ENCODE measurements at places on chromosomes 5 and 9.

- DNase-seq = no peak
Observed at GRCh38 chr9:92122061-92122460, 6.8 kb upstream of the SPTLC1 start.

DNA sequence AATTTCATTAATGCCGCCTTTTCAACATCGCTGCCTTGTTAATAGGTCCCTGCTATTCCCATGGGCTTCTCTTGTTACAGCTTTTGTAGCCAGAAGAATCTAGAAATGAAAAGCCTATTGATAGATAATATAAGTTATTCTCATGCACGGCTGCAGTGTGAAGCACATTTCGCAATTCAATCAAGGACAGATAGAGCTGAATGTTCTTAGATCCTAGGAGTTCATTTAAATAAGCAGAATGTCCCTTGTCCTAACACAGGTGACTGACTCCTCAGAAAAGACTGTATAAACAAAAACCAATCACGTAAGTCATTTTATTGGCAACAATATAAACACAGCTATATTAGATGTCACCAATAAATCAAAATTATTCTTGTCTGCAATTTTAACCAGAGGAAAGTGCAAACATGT is 9.4 kb downstream of the GLIS3 start:
- no peak for DNase-seq

- no peak for DNase-seq
Observed at GRCh38 chr9:88187631-88188030, 49.4 kb upstream of the SPATA31C2 start.

DNA sequence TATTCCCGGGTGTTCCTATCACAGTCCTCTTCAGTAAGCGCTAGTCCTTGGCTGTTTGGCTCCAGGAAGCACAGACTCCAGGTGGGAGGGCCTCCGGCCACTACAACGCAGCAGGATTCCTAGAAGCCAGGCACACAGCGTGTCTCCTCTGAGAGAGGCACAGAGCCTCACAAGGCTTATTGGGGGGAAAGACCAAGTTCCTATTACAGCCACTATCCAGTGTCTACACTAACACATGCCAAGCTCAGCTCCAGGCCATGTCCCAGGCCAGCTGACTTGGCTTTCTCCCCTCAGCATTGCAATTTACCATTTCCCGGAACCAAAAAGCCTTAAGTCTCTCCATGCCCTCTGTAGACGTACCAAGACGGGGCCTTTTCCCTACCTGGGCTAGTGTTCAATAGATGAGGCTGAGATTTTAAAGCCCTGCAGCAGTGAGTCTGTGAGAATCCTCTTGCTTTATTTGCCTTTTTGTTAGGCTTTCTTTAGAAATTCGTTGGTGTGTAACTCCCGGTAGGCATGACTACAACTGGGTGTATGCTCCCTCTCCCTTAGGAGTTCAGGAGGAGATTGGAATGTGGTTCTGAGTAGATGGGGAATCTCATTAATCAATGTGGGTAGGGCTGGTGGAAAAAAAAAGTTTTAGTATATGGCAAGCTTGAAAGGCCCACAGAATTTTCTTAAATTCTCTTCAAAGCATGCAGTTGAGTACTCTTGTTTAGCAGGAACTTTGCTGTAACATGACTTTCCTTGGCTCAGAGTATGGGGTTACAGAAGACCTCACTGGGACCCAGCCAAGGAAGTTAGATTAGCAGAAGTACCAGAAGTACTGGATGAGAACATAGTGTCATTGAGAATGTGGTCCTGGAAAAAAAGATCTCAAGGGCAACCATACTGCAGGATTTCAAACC is 84.3 kb upstream of the SLC1A3 start:
- no peak for DNase-seq

DNA sequence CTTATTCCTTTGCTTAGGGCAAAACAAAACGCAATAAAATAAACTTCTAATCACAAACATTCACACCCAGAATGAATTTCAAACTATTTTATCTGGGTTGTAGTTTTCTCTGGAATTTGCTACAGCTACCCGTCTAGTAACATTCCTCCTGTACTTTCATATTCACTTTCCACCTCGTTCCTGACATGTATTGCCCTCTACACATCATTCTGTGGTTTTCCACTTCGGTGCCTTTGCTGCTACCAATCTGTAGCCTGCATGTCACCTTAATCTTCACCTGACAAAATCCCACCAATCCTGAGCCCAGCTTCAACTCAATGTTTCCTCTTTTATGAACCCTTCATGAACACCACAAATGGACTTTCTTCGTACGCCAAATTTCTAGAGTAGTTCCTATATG is 694.1 kb upstream of the C9orf72 start:
- no peak for DNase-seq

DNA sequence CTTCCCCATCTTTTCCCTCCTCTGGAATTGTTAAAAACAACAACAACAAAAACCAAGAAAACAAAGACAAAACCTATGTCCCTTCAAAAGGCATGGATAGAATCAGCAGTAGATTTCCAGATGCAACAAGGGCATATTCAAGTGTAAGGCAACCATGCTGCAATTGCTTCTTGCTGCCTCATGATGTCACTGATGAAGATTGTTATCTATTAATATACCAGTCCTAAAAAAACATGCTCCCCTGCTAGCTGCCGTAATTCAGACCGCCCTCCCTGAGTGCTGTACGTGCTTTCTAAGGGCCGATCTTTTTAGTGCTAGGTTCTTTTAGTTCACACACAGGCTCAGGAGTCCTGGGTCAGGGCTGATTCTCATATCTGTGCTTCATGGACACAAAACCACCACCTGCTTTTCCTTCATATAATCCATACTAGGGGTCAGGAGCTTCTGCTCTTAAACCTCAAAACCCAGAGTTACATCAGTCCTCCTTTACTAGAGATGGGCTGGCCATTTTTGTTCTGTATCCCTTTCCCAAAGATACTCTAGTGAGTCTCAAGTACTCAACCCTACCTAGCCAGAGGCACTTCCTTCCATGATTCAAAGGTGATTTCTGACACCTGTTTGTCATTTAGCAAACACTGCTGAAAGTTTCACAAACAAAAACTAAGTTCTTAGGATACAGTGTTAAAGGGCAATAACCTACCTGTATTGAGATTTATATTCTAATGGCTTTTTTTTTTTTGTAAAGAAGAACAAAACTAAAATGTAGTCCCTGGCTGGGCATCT is 82.1 kb downstream of the GIN1 start:
- DNase-seq = no peak

DNA sequence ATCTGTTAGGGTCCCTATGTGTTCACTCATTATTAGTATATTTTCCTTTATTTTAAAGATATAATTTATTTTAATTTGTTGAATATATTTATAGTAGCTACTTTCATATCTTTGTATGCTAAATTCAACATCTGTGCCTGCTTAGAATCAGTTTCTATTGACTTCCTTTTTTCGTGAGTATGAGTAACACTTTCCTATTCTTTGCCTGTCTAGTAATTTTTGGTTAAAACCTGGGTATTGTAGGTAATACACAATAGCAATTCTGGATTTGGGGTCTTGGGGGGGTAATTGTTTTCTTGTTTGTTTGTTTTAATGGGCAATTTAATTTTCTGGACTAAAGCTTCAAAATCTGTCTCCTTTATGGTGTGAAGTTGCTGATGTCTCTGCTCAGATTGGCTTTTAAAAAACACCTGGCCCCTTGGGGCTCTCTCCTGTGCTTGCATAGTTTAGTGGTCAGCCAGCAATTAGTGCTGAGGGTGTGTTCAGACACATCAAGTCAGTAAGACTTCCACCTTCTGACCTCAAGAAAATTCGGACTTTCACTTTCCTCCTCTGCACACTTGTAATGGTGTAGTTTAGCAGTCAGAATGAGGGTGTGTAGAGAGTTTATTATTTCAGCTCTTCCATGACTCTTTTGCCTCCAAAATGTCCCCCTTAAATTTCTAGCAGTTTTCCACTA is 124.4 kb upstream of the MAP1B start:
- DNase-seq = no peak

DNA sequence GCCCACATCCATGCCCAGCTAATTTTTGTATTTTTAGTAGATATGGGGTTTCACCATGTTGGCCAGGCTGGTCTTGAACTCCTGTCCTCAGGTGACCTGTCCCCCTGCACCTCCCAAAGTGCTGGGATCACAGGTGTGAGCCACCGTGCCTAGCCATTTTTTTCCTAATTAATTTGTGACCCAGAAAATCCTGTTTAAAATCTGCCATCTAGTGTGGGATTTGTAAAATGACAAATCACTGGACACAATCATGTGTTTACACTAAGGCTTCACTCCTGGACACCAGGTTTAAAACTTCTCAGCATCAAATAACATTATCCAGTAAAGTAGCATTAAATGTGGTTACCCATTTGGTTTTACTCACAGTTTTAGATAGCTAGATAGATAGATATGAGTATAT is 18.6 kb upstream of the KDM4C start:
- DNase-seq = no peak

- DNase-seq = no peak
Observed at GRCh38 chr9:84983749-84984148, 314.2 kb downstream of the NTRK2 start.

GRCh38 chr5:159850160-159850559 is 66.1 kb upstream of the ADRA1B start:
- DNase-seq = no peak

DNA sequence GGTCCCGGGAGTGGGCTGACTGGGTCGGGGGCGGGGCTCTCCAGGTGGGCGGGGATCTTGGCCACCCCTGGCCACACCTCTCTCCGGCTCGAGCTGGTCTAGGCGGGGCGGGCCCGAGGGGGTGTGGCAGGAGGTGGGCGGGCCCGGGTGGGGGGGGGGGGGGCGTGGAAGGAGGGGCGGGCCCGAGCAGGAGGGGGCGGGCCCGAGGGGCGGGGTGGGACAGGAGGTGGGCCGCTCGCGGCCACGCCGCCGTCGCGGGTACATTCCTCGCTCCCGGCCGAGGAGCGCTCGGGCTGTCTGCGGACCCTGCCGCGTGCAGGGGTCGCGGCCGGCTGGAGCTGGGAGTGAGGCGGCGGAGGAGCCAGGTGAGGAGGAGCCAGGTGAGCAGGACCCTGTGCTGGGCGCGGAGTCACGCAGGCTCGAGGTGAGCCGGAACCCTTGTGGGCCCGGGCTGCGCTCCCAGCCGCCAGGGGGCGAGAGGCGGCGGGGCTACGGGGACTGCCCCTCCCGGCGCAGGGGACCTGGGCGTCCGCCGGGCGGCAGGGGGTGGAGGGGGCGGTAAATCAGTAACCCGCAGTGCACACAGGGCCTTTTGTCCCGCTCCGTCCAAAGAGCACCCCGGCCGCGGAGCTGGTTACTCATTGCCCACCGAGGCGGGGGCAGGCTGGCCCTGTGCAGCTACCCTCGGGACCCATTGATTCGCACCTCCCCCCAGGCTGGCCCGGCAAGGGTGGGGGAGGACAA is at the start of gene FGFR4:
Gene FGFR4, plus strand, starts transcription at position 262 of the 744 bp plus-strand sequence. CDS start 2,688 bp downstream, outside the sequence.
- peak; percentile 27 for DNase-seq

DNA sequence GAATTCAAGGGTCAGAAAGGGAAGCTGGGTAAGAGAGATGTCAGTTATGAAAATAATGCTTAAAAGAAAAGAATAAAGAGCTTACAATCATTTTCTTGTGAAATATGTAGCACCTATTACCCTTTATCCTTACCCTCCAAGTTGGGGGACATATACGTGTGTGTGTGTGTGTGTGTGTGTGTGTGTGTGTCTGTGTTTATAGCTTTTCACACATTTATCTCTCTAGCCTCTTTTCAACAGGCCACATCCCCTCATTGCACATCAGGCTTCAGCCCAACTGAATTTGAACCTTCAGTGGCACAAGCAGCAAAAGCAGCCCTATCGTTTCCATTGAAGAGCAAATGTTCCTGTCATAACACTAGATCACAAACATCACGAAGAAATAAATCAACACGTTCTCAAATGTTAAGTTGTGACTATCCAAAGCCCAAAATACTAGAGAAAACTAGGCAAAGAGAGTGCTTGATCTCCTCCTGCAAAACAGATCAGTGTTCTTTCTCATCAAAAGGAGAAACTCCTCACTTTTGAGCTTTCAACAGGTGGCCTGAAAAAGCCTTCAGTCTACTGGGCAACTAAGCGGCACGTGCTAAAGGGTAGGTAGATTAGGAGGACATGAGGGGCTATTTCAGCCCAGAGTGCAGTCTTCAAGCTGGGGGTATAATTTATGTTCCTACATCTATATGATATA is 416.4 kb downstream of the EFNA5 start:
- DNase-seq = no peak

- DNase-seq = no peak
Observed at GRCh38 chr5:68147659-68148058, 67.9 kb upstream of the PIK3R1 start.

- no peak for DNase-seq
Observed at GRCh38 chr9:99478469-99479027, 256.5 kb downstream of the SEC61B start.

DNA sequence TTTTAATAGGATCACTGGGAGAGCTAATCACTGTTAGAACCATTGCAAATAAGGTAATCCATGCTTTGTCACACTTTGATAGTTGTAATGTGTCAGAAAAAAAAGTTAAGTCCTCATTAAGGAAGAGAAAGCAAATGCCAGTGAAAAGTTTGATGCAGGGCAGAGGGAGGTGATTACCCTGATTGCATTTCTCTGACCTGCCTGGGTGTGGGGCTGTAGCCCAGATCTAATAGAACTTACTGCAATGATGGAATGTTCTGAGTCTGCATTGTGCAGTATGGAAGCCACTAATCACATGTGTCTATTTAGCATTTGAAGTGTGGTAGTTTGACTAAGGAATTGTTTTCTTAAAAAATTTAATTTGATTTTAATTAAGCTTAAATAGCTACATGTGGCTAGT is 202.7 kb downstream of the ATP10B start:
- DNase-seq = no peak

DNA sequence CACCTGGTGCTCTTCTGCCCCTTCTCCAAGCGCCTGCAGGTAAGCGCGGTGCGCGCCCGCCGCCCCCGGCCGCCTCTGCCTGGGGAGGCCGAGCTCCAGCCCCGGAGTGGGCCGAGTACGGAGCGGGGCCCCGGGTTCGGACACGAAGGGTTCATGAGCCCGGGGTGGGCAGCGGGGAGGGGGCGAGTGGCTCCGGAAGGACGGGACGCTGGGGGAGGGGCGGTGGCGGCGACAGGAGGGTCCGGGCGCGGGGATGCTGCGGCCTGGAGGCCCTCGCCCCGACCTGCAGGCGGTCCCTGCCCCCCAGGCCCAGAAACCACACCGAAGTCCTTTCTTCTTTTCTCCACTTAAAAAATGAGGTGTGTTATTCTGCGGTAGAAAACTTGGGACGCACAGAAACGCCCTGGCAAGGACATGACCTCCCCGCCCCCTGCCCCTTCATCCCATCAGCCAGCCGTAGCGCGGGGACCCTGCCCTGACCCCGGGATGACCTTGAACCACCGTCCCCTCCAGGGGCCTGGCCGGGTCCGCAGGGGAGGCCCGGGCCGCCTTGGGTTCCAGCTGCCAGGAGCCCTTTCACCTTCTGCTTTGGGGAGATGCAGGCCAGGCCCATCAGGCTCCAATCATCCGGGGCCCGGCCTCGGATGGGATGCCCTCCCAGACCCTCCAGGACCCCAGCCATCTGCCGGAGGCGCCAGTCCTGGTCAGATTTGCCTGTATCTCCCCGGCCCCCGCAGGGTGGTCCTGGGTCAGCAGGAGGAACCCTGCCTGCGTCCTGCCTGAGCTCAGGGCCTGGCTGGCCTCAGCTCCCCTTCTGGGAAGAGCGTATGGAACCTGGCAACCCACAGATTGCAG is 545 bp downstream of the DIPK1B start:
- no peak for DNase-seq

DNA sequence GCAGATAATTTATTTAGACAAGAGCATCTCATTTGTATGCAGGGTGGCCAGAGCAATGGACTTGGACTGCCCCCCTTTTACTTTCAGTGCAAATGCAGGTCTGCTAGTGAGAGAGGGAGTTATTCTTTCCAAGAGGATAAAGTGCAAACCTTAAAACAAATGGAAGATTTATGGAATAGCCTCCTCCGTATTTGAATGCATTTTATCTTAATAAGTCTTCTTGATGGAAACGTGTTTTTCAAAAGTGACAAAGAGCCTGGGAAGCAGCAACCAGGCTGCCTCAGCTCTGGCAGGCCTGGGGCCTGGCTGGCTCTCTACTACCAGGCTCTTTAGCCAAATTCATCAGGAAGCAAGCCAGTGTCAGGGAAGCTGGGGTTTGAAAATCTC is 6.8 kb downstream of the NR2F1 start:
- DNase-seq = no peak
